ENCODE measurements at places on chromosomes 11 and 22.

DNA sequence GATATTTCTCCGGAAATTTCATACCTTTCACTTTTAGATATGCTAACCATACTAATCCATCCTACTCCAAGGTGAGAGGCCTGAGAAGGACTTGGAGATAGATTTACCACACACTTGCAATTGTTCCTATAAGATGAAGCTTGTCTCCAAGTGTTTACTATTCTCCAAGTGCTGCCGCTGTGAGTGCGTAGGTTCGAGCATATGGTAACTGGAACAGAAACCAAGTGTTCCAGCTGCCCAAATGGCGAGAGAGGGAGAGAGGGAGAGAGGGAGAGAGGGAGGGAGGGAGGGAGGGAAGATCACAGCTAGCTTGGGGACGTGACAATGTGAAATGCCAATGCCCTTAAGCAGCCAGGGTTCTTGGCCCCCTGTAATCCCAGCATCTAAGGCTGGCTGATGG is 21.5 kb downstream of the ASCC2 start:
- no peak for DNase-seq

DNA sequence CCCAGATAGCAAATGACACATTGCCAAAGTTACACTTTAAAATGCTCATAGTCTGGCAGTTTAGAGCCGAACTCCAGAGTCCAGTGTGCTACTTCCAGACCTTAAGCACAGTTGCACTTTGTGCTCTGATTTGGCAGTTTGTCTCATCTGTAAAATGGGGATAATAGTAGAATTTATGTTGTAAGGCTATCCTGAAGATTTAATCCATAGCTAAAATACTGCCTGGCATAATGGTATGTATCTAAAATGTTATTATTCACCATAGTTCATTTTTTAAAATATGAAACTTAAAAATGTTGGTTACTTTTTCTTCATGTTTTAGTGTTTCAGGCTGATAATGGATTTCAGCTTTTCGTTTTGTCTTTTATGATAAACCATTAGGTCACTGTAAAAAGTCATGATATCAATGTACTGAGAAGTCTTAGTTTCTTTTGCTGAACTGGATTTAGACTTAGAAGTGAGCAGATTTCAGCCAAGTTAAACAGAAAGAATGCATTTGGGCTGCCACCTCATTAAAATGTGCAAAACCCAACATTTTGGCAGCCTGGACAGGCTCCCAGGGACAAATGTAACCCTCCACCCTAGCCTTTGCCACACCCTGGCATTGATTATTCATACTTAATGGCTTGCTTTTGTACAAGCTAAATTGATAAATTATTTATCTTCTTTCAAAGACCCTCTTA is 933 bp downstream of the OLFML1 start:
- no peak for DNase-seq

- no peak for DNase-seq
Observed at GRCh38 chr22:45580726-45581381, 78.2 kb downstream of the FBLN1 start.

GRCh38 chr22:37953062-37953436 is 352 bp downstream of the C22orf23 start:
- DNase-seq: no peak

DNA sequence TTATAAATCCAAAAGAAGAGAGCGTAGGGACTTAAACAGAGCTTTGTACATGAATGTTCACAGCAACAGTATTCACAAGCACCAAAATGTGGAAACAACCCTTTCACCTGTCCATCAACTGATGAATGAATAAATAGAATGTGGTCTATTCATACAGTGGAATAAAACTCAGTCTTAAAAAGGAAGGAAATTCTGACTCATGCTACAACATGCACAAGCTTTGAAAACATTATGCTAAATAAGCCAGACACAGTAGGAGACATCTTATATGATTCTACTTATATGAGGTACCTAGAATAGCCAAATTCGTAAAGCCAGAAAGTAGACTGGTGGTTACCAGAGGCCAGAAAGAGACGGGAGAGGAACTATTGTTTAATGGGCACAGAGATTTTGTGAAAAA is 74.3 kb downstream of the SHANK2 start:
- DNase-seq: no peak

Measured in activated T-cell treated with anti-CD3 and anti-CD28 coated beads, Interleukin-2, amount 50 U/mL, for 48 hours (primary cell).